ENCODE measurements at places on chromosomes 7 and 10. TPM values are rescaled to one million over a fixed set of nuclear protein-coding genes. Genes with fewer than 3 reads are reported as not detected.
A peak's percentile ranks its signal among the peaks of the same experiment; 100 is the strongest.

DNA sequence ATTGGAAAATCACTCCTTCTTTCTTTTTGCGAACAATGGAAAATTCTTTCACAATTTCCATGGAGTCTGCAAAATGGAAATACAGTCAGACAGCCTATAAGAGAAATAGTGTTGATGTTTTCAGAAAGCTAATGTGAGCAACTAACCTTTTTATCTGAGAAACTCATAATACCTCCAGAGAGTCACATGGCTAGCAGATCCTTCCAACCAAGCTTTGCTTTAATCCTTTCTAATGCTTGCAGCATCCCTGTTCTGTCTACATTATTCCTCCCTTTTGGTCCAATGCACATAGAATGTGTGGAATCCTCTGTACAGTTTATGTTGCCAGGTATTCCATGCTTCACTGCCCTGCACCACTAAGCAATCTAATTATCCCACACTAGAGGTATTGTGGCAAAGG lies 717.5 kb upstream of the LRRN3 start:
- no peak for DNase-seq

DNA sequence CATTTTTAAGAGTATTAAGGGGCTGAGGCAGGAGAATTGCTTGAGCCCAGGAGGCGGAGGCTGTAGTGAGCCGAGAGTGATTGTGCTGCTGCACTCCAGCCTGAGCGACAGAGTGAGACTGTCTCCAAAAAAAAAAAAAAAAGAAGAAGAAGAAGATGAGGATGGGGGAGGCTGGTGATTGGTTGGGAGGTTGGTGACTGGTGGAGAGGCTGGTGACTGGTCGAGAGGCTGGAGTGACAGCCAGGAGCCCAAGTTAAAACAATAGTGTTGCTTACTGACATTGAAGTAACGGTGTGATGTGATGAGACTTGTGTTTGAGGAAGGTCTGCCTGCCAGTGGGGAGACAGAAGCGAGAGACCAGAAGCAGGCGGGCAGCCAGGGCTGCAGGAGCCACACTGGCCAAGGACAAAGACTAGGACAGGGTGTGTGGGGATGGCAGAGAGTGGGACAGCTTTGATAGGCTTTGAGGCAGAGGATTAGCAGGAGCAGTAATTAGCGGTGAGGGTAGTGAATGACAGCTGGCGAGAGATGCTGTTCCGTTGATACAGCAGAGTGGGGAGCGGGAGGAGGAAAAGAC lies 4.9 kb downstream of the SRRT start:
- DNase-seq, result no peak

The RADIL gene
- 4.0 TPM for total RNA-seq

DNA sequence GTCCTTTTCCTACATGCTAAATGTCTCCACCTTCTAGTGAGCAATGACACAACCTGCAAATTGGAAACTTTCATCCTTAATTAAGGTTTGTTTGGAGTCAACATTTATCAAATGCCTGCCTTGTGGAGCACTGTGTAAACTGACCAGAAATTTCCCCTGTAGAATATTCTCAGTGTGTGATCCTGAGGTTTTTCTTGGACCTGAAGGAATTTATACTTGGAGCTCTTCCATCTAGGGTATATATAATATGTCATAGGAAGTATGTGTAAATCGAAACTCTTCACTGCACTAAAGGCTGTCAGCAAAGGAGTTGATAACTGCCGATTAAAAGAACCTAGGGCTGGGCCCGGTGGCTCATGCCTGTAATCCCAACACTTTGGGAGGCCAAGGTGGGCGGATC lies 152.4 kb downstream of the NSUN6 start:
- DNase-seq, result no peak

DNA sequence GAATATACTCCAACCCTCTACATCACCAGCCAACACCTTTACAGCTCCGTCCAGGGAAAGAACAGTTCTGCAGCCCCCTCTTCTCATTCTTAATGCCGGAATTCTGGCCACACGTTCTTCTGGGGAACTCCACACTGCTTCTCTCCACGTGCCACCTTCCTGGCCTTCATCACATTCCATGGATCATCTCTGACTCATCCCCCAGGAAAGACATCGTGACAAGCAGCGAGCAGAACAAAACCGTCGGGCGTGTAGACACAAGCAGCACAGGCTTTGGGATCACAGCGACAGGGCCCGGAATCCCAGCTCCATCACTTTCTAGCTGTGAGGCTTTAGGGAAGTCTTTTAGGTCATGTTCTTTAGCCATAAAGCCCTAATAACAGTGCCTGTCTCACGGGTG lies 590.3 kb upstream of the FOXK1 start:
- DNase-seq, result no peak

The GRM8 gene
- not detected for total RNA-seq

DNA sequence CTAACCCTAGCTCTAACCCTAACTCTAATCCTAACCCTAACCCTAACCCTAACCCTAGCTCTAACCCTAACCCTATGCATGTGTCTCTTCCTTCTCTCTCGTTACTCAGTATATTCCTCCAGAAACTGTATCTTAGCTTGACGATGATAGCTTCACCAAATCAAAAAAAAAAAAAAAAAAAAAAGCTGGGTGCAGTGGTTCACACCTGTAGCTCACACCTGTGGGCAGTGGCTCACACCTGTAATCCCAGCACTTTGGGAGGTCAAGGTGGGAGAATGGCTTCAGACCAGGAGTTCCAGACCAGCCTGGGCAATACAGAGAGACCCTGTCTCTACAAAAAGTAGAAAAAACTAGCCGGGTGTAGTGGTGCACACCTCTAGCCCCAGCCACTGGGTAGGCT lies 414.0 kb downstream of the GATA3 start:
- no peak for DNase-seq

DNA sequence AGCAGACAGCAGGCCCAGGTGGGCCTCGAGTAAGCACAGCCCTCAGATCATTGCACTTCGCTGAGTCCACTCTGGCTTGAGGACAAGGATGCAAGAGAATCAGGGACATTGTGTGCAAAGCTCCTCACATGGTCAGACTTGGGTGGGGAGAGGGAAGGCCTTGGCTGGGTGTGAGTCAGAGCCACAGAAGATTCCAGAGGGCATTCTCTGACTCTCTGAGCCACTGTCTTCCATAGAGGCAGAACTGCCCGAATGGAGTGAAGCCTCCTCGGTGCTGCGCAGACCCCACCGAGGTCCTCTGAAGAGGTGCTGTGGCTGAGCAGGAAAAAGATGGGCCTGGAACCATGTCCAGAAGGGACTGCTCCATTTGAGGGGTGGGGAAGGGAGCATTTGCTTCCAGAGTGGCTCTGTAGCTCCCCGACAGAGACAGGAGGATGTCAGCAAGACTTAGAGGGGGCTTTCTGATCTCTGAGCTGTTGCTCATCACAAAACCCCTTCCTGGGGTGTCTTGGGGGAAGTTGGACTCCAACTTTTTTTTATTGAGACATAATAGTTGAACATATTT lies 120.8 kb downstream of the PTPN20 start:
- DNase-seq, result peak; percentile 21

DNA sequence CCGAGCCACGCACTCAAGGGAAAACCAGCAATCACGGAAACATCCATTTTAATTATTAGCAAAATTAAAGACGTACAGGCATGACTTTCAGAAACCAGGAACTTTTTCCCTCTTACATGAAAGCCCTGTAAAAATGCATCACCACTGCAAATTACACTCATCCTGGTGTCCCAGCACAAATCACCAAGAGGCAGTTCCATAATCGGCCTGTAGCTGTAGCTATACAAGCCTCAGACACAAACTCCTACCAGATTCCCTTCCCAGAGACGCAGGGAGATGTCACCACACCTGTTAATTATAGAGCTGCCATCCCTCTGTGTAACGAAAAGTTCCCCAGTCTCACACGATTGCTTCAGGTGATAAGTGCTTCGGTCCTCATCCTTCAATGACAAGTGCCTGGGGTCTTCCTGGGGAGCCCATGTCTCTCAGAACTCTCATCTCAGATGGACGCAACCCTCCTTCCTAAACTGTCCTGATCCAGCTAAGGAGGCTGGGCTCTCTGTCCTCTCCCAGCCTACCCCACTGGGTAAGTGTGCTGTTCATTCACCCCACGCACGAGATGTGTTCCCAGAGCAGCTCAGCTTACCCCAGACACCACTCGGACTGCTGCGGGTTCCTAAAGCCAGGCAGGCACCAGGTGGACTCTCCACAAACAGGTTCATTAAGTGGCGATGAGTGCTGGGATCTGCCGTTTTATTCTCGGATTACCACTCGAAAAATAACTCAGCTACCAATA lies 5.9 kb downstream of the FGFR2 start:
- peak; percentile 1 for DNase-seq

DNA sequence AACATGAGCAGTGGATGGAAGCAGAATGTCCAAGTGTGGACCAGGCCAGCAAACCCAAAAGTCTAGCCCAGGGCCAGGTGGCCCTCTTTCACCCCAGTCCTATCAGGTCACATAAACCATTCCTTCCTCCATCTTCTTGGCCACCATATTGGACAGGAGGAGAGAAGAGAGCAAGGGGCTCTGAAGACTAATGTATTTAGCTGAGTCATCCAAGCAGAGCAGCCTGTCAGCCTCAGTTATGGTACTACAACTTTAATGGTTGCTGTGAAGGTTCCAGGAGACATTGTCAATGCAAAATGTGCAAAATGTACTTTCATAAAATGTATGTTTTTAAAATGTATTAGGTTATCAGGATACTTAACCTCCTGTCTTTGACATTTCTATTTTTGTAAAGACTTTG lies 159.5 kb downstream of the GPAM start:
- DNase-seq, result no peak

DNA sequence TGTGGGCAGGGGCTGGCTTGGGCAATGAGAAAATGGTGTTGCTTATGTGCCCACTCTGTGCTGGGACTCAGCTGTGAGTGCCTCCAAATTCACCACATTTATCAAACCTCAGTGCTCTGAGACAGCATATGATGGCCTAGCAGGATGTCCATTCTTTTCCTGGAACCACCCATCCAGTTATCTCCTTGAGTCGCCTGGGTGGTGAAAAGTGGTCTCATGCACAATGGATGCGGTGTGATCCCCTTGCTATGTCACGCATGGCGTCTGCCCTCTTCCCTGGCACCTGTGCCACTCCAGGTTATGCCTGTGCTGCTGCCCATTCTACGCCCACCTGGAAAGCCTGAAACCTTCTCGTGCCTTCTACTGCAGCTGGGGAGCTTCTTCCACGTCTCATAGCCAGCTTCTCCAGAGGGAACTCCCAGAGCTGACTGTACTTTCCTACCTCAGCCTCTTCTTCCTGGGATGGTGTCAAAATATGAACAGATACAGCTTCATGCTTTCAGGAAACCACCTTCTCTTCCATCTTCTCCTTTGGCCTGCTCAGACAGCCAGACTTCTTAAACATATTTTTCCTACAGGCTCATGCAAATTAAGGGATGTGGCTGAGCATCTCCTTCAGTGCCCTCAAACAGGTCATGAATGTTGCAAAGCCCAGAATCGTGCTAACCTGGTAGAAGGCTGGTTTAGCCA lies 147.3 kb downstream of the PFKFB3 start:
- DNase-seq, result no peak

DNA sequence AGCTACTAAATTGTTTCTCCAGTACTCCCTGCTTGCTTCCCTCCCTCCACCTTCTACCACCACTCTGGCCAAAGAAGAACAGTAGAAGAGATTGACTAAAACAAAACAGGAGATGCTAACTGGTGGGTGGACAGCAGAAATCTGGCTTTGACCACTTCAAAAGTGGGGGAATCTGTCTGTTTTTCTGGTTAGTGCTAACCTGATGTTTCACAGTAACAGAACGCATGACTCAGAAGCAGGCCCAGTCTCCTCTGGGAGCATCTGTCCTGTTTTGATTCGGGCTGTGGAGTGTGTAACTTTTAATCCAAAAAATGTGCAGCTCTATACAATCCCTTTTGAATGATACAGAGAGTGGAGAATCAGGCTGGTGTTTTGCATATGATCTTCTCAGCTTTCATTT lies 32.7 kb upstream of the ZNF438 start:
- DNase-seq, result no peak

The CAMK2B gene
- 87.2 TPM for total RNA-seq

The NAT16 gene
- not detected for total RNA-seq

DNA sequence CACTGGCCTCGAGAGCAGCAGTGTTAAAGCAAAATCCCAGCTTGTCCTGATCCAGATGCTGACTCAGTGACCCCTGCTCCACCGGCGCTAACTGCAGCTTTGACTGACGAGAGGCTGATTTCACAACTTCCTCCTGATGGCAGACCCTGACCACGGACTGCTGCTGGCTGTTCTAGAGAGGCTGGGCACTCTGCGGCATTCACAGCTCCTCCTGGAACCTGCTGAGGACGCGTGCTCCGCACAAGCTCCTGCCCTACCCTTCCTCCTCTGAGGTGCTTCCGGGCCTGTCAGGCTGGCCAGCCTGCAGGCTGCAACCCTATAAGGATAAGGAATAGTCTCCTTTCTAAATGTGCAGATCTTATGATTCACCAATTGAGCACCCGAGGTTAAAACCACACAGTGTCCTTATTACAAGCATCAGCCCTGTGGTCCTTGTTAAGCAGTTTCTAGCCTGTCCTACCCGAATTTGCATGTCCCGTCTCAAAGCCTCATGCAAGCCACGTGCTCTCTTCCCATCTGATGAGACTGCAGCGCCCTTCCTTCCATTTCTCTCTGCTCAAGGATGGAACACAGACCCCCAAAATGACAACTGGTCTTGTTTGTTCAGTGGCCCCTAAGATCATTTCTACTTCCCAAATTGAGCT lies 35.5 kb upstream of the NCAPG2 start:
- DNase-seq, result peak; percentile 55

The ANKRD7 gene
- total RNA-seq, result 0.81 TPM

DNA sequence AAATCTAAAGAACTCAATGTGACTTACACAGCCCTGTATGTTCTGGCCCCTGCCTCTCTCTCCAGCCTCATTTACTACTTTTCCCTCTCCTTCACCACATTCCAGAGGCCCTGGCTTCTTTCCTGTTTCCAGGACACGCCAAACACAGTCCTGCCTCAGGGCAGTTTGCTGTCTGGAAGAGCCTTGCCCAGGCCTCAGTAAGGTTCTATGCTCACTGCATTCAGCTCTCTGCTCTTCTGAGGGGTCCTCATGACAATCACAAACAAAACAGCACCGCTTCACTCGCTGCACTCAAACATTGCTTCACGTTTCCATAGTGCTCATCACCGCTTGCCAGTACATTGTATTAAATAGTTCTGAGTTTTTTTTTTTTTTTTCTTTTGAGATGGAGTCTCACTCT lies 35.1 kb upstream of the GARS1 start:
- no peak for DNase-seq
